M059J (cell line): ENCODE measurements at places on chromosomes 16 and 17. TPM values are rescaled to one million over a fixed set of nuclear protein-coding genes. Genes with fewer than 3 reads are reported as not detected.

The CA10 gene
- not detected in 2 replicates for total RNA-seq

The CRISPLD2 gene
- 22.7 and 37.3 TPM in 2 replicates for total RNA-seq

The YBX2 gene
- total RNA-seq, result 0.39 and 0.79 TPM in 2 replicates

The TNK1 gene
- total RNA-seq, result 0.62 and 0.67 TPM in 2 replicates

The CHD9 gene
- total RNA-seq, result 13.8 and 24.5 TPM in 2 replicates

The PPP1R27 gene
- not detected in 2 replicates for total RNA-seq

The CA5A gene
- total RNA-seq, result not detected in 2 replicates

The CX3CL1 gene
- total RNA-seq, result 0.81 and 1.0 TPM in 2 replicates

The HBA1 gene
- total RNA-seq, result not detected in 2 replicates

The SLC46A1 gene
- total RNA-seq, result 6.4 and 6.8 TPM in 2 replicates

The NPIPA5 gene
- total RNA-seq, result 0.57 and 7.8 TPM in 2 replicates

The KRT13 gene
- total RNA-seq, result 0.34 TPM in 1 of 2 replicates, not detected in the other

The SLFN13 gene
- total RNA-seq, result 12.4 and 23.2 TPM in 2 replicates

The ARL5C gene
- total RNA-seq, result not detected in 2 replicates

The SKAP1 gene
- 0.42 and 1.1 TPM in 2 replicates for total RNA-seq

The COG4 gene
- total RNA-seq, result 51.2 and 85.0 TPM in 2 replicates

The RNU2-1 gene
- total RNA-seq, result not detected in 2 replicates

The DHRS7C gene
- total RNA-seq, result not detected in 2 replicates

The ZNF319 gene
- total RNA-seq, result 4.2 and 4.5 TPM in 2 replicates

The ASGR1 gene
- not detected in 2 replicates for total RNA-seq

The PRRT2 gene
- 0.20 and 0.94 TPM in 2 replicates for total RNA-seq

The WFIKKN2 gene
- not detected in 2 replicates for total RNA-seq

The COPRS gene
- 206 and 234 TPM in 2 replicates for total RNA-seq

The TLCD3B gene
- total RNA-seq, result 0.42 TPM in 1 of 2 replicates, not detected in the other
